Tibial nerve (tissue), 4 donors: ENCODE measurements at places on chromosomes 7 and 10. TPM values are rescaled to one million over a fixed set of nuclear protein-coding genes. Genes with fewer than 3 reads are reported as not detected.

GRCh38 chr7:64876792-64877713 lies 26.0 kb upstream of the ZNF273 start:
- DNase-seq, result no peak

DNA sequence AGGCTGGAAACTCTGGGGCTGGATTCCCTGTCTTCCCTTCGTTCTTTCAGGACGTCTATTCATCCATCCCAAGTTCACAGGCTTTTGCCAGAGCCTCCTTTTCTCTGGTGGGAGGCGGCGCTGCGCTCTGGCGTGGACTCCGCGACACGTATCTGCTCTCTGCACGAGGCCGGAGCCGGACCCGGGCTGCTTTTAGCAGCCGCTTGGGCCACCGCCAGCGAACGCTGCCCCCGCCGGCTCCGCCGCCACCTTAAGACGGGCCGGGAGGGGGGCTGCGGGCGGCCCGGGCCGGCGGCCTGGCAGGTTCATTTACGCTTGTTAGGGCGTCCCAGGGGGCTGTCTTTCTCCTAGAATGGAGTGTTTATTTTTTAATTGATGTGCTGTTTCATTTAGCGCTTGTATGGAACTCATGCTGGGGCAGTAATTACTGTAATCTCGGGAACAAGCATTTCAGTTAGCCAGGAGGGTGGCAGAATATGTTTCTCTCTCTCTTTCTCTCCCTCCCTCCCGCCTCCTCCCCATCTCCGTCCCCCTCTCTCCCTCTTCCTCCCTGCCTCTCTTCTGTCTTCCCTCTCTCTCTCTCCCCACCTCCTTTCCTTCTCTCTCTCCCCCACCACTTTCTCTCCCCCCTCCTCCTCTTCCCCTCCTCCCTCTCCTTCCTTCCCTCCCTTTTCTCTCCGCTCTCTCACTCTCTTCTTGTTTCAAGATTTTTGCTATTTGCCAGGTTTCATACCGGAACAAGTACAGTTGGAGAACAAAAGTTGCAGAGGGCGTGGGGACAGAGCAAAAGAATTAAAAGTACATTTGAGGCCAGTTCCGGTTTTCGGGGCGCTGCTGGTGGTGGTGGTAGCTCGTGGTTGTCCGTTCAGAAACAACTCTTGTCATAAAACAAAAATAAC lies 1.3 kb upstream of the FZD8 start:
- DNase-seq, result peak; percentile 49

GRCh38 chr10:4652111-4653010 lies 173.6 kb upstream of the AKR1E2 start:
- DNase-seq, result no peak

DNA sequence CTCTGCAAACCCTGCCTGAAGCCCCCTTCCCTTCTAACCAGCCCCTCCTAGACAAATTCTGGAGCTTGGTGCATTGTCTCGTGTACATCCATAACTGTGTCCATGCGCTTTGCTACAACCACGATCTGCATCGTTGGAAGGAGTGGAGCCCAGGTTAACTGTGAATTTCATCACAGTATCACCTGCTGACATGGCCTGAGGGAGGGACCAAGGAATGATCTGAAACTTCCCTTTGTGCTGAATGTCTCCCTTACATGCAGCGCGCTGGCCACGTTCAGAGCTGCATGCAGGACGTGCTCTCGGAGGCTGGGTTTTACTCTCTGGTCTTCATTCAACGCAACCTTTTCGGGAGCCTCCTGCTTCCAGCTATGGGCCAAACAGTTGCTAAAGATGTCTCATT lies 222.3 kb downstream of the CUX1 start:
- no peak for DNase-seq

GRCh38 chr7:19110776-19111175 lies 6.7 kb downstream of the TWIST1 start:
- DNase-seq, result no peak

DNA sequence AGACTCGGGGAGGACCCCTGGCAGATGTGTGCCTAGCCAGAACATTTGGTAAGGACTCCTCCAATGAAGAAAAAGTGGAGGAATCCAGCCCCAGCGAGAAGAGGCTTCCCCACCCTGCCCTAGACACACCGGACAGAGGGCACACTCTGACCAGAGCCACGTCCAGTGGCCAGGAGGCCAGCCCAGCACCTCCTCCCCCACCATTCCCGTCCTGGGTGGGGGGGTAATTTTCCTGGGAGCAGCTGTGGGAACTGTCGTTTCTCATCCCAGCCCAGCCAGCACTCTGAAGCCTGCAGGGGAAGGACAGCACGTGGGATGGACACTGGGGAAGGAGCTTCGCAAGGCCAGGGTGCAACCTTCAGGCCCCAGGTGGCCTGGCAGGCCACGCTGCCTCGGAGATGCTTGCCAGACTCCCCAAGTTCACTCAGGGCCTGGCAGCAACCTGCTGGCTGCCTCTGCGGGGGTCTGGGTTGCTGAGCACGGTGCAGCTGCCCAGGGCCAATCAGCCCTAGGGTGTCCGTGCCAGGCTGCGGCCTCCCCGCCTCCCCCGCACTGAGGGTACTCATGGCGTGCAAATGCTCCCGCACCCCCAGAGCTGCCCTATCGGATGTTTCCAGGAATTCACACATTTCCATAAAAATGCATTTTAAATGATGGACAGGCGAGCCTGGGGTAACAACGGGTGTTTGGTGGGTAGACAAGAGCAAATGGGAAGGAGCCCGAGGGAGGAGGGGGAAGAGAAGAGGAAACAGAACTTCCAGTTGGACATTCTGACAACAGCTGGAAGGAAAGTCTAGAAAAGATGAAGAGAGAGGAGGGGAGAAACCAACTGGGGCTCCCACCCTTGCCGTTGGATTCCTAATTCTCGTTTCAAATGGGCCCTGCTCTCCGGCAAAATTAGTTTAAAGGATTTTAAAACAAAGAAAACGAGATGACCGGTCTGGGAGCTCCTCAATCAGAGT lies 1.9 kb upstream of the EN2 start:
- DNase-seq, result no peak

DNA sequence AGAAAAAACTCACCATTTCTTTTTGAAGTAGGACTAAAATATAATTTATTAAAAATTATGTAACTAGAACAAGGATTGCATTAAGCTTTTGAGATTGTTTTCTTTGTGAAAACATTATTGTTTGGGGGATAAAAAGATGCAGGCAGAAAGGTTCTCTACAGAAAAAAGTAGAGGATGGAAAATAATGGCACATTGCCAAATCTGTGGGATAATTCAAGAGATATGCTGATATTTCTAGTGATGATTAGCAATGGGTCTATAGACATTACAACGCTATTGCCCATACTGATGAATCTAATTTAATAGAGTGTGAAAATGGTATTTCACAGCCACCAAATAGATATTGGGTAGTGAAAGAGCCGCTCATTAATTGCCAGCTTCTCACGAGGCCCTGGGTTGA lies 204.3 kb downstream of the RAPGEF5 start:
- no peak for DNase-seq

GRCh38 chr10:123759501-123760031 lies 93.4 kb downstream of the GPR26 start:
- no peak for DNase-seq

DNA sequence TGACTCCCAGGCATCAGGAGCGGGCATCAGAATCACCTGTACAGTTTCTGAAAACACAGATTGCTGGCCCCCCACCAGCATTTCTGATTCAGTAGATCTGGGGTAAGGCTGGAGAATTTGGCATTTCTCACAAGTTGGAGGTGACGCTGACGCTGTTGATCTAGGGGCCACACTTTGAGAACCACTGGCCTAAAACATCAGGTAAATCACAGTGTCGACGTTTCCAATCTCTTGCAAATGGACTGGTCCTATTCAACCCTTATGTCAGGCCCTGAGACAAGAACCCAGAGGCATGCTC lies 564.0 kb downstream of the KCNMA1 start:
- no peak for DNase-seq

DNA sequence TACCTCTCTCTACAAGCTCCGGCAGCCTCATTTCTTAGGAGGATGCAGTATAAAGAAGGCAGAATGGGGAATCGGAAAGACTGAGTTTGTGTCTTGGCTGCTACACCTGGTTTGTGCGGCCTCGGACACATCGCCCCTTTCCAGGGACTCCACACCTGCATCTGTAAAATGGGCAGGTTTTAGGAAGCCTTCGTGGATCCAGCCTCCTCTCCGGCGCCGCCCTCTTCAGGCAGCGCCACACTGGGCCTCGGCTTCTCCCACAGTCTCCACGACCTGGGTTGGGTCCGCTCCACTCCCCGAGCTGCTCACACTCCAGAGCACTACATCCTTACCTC lies 341 bp downstream of the GOT1 start:
- no peak for DNase-seq

GRCh38 chr7:125222596-125222995 lies 293.0 kb upstream of the POT1 start:
- no peak for DNase-seq

DNA sequence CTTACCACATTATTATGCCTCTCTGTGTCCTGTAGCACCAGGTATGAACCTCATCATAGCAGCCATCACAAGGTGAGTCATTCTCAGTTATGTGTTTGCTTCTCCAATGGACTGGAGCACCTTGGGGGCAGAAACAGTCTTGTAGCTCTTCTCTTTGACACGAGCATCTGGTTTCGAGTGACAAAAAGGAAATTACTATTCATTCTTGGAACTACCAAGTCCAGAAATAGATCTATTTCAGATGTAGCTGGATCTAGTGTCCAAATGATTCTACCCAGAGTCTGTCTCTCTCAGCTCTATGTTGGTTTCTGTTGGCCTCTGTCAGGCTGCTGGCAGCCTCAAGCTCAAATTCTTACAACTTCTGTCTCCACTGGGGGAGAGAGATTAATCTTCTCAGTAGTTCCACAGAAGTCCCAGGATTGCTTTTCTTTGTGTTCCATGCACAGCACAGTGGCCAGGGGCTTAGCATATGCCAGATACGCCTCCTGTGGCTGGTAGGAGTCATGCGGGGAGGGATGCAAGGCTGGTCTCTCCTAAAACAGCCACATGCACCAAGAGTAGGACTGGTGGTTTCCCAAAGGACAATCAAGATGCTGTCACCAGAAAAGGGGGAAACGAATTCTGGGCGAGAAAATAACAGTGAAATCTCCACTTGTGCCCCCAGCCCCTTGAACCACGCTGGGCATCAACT lies 37.2 kb upstream of the PAPSS2 start:
- DNase-seq, result no peak

GRCh38 chr10:83934062-83934461 lies 205.2 kb upstream of the GHITM start:
- DNase-seq, result no peak

DNA sequence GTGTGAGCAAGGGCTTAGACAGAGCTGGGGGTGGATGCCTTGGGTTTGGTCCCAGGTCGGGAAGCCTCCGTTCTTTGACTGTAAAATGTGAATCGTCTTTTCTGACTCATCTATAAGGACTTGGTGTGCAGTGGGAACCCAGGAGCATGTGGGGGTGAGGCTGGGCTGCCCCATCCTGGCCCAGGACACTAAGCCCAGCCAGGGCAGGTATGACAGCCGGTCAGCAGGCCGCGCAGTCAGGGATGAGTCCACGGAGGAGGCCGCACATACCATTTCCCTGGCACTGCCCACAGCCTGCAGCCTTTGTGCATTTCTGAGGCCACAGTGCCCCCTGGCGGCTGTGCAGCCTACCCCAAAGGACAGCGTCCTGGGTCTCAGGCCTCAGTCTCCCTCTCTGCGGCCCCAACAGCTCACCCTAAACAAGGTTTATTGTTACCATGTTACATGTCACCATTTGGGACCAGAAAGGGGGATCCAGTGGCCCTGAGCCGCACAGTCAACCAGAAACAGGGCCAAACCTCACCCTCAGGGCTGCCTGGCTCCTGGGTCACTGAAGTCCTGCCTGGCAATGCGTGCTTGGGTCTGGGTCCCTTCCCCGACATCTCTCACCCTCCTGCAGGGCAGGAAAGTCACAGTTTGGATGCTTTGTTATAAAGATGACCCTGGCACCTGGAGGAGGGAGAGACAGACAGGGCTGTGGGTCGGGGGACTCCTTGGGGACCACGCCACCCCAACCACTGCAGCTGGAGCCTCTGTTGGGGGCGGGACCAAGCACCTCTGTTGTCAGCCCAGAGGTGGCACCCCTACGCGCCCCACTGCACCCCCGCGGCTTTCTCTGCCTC lies 14.4 kb upstream of the SH2B2 start:
- DNase-seq, result peak; percentile 67

DNA sequence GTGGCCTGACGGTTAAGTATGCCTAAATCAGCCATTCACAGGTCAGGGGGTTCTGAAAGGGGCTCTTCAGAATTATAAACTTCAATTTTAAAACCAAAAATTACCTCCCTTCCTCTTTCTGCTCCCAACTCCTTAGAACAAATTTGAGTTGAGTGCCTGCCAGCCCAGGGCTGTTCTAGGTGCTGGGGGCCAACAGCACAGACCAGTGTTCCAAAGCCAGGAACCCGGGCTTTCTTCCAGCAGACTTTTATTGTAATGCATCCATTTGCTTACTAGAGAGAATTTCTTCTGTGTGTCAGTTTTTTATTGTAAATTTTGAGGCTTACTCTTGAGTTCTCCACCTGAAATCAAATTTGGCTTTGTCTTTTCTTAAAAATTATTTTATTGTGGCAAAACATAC lies 238.5 kb downstream of the CACNB2 start:
- DNase-seq, result no peak

DNA sequence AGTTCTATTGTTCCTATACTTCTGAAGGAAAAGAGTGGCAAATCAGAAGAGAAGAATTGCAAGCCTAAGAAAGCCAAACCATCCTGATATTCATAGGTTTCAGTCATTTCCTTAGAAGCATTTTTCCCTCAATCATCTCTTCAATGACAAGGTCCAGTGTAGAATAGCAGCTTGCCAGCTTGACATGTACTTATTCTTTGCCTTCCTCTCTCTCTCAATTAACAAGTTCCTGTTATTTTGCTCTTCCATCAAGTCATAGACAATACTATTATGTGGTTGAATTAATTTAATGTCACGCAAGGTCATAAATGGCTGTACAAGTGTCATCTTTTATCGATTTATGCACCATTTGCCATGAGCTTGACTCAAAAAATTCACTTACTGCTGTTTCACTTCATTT lies 216.3 kb upstream of the MBL2 start:
- no peak for DNase-seq

- DNase-seq, result no peak
Measured at GRCh38 chr7:98881561-98882315, 3.4 kb downstream of the TRRAP start.

DNA sequence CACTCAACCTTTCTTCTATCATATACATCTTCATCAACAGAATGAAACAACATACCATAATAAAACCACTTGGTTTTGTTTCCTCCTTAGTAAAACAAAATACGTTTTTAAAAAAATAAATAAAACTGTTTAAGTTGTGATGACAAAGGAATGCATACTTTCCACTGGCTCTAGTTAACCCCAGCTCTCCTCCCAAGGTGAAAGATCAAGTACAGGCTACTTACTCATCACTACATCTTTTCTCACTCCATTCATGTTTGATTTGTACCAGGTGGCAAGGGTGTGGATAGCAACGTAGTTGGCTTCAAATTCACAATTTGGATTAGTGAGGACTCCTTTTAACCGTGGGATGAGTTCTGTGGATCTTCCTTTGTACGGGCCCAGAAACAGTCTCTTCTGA lies 14.7 kb downstream of the OGA start:
- DNase-seq, result no peak

RAB19 gene
- not detected for total RNA-seq

TMEM273 gene
- total RNA-seq, result 33.7 TPM

OLAH gene
- 2.9 TPM for total RNA-seq
